ENCODE measurements at places on chromosomes 16 and 17.

DNA sequence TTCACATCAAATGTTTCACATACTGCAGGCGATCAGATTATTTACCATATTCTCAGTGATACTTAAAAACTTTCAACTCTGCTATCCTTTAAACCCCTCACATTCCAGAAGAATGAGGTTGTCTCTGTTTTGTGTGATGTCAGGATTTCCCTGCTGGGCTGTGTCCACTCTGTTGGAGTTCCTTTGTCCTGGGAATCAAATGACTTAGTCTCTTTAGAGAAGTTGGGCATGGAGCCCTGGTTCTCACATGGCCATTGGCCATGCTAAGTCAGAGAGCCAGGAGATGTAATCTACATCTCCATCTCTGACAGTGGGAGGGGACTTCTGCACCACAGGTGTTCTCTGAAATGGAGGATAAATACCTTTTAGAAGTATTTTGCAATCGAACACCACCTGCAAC, 205.1 kb upstream of the MAF start:
- DNase-seq, result no peak

DNA sequence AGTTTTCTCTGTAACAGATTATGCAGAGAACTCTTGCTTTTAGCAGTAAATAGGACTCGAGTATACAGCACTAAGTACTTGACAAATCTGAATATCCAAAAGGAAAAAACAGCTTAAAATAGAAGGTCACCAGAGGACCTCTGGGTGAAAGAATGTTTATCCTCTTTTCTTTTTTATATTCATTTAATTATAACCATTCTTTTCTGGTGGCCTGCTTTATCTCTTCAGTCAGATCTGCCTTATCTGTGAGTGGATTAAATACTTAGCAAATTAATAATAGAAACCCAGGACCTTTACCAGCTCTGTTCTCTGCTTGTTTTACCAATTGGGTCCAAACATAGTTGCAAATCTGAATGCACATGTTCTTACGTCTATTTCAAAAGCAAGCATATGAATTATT, 8.6 kb downstream of the DGKE start:
- no peak for DNase-seq

GRCh38 chr16:1678500-1679098, 520 bp downstream of the JPT2 start:
- no peak for DNase-seq

DNA sequence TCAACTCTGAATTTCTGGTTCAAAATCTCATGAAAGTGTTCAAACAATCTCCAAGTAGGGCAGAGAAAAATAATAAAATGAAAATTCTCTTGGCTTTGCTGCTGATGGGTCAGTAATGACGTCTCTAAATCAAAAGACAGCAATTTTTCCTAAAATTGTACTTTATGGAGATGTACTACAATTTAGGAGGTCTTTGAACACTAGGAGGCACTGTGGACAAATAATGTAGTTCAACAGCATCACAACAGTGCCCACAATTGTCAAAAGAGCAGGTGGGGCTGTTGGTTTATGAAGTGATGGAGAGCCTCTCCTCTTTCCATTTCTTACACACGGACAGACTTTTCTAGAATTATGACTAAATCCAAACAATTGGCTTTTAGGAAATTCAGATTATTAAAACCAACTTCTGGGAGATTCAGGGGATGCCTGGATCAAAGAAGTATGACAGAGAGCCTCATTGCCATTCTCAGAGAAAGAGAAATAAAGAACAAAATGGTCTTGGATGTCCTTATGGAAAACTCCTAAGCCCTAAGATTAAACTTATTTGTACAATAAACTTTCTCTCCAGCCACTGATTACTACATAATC, 23.8 kb downstream of the EZH1 start:
- no peak for DNase-seq

DNA sequence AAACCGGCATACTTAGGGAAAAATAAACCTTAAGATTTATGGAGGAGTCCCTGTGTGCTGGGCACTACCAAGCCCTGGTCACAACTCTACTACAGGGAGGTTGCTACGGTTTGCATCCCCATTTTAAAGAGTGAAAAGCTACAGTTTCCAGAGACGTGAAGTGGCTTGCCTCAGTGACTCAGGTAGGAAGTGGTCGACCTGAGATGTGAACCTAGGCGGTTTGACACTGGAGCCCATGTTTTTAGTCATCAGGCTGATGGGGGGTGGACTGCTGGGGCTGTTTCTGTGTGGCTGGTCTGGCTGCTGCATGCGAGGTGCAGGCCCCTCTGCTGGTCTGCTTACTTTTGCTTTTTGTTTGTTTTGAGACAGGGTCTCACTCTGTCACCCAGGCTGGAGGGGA, 6.6 kb downstream of the COX6A2 start:
- DNase-seq, result no peak

DNA sequence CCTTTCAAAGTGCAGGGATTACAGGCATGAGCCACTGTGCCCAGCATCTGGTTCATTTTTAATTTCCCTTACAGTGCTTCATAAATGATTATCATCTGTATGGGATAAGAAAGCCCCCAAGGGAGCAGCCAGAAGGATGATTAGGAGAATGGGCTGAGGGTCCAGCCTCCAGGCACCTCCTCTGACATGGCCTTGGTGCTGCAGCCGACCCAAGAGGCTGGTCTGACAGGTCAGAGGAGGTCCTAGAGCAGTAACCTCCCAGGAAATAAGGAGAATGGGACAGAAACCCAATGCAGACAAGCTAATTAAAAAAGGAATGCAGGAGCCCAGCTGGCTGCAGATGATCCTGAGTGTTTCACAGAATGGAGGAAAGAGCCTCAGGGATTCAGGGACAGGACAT, 29.0 kb downstream of the MRC2 start:
- DNase-seq, result no peak

GRCh38 chr16:28511031-28511430, 4.4 kb upstream of the IL27 start:
- no peak for DNase-seq

- DNase-seq, result no peak
Observed at GRCh38 chr17:33205552-33205951, 87.5 kb downstream of the ASIC2 start.

GRCh38 chr17:77377710-77378235, 237.0 kb downstream of the SEC14L1 start:
- no peak for DNase-seq

DNA sequence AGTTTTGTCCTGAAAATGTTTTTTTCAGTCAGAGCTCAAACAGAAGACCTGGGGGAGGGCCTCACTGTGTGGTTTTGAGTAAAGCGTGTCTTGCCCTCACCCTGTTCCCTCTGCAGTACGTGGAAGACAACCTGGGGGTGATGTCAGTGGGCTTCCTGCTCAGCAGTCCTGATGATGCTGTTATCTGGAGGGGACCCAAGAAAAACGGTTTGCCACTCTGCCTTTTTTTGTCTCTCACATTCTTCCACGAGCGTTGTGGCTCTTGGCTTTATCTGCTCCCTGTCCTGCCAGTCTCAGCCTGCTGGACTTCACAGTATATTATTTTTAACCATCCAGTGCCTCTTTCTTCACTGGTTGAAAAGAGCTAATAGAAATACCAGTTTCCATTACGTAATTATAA, 12.9 kb downstream of the NUBP1 start:
- no peak for DNase-seq

GRCh38 chr17:45353043-45353442, 36.2 kb upstream of the MAP3K14 start:
- no peak for DNase-seq
